ENCODE measurements at places on chromosomes 11 and 22.

- no peak for DNase-seq
Observed at GRCh38 chr11:117458275-117459122, 130.8 kb downstream of the CEP164 start.

DNA sequence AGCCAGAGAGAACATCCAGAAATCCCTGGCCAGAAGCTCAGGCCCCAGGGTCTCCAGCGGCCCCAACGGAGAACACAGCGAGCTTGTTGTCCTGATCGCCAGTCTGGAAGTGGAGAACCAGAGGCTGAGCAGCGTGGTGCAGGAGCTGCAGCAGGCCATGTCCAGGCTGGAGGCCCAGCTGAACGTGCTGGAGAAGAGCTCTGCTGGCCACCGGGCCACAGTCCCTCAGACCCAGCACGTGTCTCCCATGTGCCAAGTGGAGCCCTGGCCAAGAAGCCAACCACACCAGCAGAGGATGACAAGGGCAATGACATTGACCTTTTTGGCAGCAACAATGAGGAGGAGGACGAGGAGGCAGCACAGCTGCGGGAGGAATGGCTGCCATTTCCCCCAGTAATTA lies 20.6 kb upstream of the SCGB1D1 start:
- DNase-seq = no peak

GRCh38 chr11:3880724-3881123 lies 25.3 kb downstream of the STIM1 start:
- no peak for DNase-seq

DNA sequence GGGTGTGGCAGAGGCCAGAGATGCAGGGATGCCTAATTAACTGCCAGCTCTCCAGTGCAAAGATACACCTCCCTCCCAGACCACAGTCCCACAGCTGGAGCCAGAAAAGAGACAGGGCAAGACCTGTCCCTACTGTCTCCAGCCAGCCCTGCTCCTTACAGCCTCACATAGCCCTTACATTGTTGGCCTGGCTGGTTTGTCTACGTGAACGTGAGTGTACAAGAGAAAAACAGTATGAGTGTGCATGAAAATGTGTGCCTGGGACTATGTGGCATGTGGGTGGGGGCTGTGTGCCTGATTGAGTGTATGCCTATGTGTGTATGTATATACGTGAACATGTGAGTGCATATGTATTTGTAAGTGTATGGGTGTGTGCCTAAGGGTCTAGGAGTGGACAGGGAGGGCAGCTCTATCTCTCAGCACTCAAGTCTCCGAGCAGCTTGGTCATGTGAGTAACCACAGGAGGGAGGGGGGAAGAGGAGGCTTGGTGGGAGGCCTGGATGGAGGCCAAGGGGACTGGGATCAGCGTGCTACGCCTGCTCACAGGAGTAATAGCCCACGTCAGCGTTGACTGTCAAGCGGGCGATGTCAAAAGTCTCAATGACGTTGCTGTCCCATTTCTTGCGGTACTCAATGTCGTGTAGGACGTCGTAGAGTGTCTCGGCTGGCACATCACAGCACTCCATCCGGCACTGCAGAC lies 6.6 kb upstream of the ARAP1 start:
- no peak for DNase-seq

GRCh38 chr11:457111-457760 lies 7.2 kb downstream of the PTDSS2 start:
- DNase-seq = no peak

GRCh38 chr11:82731691-82732277 lies 1.9 kb downstream of the FAM181B start:
- DNase-seq = no peak

- DNase-seq = no peak
Observed at GRCh38 chr11:46407635-46408034, 16.1 kb upstream of the CHRM4 start.

DNA sequence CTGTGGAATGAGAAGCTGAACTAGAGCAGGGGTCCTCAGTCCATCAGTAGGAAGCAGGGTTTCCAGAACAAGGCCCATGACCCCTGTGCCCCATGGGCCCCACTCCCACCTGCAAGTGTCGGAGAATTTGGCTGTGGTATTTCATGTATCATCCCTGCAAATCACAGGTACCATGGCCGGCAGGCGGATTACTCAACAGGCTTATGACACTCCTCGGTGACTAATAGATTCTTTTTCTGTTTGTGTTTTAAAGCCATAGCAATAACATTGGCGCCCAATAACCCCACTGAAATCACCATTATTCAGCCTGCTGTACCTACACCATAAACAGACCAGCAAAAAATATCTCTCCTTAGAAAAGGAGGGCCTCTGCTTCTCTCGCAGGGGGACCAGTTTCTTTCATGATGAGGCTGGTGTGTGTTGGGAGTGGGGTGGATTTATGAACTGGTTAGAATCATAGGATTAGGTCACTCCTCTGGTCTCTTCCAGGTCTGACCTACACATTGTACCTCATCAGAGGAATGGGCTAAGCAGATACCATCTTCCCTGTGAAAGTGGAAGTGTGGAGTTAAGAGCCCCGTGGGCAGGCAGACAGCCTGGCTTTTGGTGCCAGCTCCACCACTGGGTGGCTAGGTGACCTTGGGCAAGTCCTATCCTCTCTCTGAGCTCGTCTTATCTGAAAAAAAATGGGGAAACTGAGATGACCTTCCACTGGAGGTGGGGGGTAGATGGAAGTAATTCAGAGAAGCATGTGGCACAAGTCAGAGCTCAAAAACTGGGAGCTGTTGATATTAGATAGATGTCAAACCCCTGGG lies 60.2 kb upstream of the WNT11 start:
- DNase-seq = no peak

DNA sequence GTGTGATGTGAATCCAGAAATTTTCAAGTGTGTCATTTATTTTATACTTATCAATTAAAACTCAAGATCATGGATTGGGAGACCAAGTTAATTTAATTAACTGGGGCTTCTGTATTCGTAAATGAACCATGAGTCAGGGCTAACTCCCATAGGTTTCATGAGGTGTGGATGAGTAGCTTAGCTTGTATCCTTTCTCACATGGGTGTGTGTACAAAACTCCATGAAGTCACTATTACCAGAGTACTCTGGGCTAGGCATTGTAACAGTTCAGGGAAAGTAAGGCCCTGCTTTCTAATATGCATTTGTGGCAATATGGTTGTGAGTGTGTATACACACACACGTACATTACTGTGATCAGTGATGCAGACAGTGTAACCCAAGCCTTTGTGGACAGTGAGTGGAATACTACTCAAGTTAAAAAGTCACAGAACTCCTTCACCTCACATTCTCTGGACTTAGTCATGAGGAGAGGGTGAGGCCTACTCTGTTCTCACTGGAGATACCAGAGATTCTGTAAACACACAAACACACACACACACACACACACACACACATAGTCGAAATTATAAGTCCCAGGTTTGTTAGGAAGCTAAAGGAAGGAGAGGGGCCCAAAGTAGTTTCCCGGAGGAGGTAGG lies 3.5 kb downstream of the CNTF start:
- no peak for DNase-seq

DNA sequence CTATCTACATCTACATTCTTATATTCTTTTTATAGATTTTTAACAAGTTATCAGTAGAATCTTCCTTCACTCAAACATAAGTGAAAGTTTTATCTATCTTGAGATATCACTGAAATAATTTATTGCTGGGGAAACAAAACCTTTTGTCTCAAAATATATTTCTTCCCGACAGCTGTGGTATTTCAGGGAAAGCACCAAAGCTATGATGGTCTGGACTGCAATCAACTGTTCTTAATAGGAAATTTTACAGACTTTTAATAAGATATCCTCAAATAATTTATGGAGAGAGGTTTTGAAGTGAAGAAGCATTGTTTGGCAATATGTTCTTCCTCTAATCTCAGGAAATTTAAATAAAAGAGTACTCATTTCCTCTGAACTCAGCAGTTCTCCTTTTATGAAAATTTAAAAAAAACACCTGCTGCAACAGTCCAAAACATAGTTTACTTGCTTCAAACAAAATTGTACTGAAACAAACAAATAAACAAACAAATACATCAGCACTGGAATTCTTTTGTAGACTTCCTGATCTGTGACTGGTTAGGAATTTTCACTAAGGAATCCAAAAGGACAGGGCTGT lies 33.9 kb upstream of the EIF3M start:
- no peak for DNase-seq

DNA sequence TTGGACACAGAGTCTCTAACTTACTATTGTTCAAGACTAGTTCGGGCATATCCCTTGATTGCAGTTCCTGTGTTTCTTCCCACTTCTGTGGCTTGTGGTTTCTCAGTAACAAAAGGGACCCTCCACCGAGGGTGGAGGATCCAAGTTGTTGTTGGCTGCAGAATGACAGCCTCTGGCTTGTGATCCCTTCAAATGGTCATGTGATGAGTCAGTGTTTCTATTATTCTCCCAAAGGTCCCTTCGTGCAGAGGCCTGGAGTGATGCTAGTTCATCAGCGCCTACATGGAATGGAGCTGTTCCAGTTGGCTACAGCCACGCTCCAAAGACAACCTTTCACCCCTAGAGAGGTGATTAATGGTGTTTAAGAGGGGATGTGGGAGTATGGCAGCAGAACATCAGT lies 2.6 kb upstream of the VWCE start:
- DNase-seq = no peak

- DNase-seq = no peak
Observed at GRCh38 chr11:36352922-36353321, 56.8 kb downstream of the PRR5L start.

DNA sequence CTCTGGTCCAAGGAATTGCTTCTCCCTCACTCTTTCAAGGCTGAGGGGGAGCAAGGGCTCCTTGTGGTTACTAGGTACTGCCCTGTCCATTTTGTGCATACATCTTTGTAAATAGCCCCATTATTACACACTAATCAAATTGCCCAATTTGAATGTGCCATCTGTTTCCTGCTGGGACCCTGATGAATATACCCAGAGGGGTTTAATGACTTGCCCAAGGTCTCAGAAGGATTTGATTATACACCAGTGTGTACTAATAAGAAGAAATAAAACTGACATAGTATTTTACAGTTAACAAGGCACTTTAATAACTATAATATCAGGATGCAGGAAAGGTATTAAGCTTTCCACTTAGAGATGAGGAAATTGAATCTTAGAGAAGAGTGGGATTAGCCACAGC lies 64.6 kb upstream of the PTPRJ start:
- no peak for DNase-seq

DNA sequence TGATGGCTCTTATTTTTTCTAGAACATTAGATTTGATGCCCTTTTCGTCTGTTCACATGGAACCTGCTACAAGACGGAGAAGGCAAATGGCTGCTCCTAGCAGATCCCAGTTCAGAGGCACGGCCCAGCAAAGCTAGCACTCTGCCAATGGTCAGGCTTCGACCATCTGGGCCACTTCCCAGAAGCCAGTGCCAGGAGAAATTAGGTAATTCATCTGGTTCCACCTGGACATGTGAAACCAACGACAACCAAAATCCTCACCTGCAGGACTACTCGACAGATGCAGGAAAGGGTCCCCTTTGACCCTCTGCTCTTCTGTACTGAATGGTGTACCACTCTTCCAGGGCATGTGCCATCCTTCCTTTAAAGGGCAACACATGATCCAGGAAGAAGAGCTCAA lies 25.4 kb downstream of the MICAL3 start:
- DNase-seq = no peak

- no peak for DNase-seq
Observed at GRCh38 chr11:81007046-81007445, 1566.2 kb upstream of the TENM4 start.

DNA sequence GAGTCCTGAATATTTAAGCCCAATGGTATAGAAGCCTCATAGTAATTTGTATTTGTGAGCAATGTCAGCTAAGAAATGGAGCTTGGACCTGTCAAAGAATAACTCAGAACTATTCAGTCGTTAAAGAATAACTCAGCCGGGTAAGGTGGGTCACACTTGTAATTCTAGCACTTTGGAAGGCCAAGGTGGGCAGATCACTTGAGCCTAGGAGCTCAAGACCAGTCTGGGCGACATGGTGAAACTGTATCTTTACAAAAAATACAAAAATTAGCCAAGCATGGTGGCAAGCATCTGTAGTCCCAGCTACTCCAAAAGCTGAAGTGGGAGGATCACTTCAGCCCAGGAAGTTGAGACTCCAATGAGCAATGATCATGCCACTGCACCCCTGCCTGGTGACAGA lies 1526.5 kb downstream of the LRRC4C start:
- DNase-seq = no peak

DNA sequence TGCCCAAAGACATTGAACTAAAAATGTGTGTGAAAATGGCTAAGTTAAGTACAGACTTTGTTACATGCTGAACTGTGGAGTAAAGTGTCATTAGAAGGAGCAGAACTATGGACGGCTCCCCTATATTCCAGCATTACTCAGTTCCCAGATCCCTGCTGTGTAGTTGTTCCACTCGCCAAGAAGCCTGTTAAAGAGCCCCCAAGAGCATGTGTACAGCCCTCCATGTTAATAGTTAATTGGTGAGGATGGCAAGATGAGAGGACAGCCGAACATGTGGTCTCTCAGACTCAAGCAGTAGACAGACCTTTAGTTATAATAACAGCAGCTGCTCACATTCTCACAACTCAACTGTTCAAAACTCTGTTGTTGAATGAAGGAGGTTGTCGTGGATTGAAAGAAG lies 127.4 kb downstream of the ELP4 start:
- DNase-seq = no peak

Measured in activated naive CD4-positive, alpha-beta T cell (primary cell).